ENCODE measurements at places on chromosomes 7 and 10.
A peak's percentile ranks its signal among the peaks of the same experiment; 100 is the strongest.

- no peak for DNase-seq
Measured at GRCh38 chr10:115049318-115049717, 43.8 kb upstream of the ATRNL1 start.

DNA sequence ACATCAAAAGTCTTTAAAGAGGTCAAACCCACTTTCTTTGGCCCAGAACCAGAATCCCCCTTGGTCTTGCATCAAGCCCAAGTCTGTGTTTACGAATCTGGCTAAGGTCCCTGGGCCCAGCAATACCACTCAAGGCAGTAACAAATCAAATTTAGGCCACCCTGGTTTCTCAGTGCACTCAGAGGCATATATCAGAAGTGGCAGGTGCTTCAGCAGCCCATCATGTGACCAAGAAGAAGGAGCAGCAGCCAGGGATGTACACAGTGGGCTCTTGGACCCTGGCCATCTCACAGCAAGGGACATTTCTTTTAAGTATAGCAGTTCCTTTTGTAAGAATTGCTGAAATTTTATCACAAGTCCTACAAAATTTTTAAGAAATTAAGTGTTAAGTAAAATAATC is 7.3 kb upstream of the SLC25A13 start:
- no peak for DNase-seq

DNA sequence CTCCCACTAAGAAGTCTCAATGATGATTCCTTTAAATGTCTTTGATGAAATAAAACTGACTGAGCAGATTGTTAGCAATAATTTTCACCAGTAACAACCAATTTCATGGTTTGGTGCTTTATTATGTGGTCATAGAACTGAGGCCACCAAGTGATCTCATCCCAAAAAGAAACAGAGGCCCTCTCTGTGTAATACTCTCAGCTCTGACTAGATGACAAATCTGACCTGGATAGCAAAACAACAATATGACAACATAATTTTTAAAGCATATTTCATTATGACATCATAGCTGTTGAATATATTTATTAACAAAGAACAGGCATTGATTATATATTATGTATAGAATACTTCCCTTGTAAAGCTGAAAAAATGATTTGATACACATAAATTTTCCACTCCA is 5.9 kb downstream of the SEMA3E start:
- no peak for DNase-seq

DNA sequence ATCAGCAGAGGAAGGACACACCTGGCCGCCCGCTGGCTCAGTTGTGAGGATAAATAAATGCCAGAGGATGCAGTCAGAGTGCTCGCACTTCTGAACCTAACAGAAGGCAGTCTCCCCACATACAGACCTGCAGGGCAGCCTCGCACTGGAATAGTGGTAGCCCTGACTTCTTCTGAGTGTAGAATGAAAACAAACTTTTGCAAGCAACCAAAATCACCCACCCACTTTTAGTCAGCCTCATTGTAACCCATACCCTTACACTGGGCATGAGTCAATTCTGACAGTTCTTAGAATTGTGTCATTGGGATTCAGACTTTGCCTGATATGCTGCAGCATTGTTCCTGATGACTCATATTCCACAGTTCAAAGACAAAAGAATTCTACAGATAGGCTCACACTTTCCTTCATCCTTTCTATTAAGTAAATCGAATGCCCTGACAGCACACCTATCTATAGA is 167.0 kb upstream of the CDK1 start:
- DNase-seq: peak; percentile 24

- no peak for DNase-seq
Measured at GRCh38 chr7:84757761-84758160, 429.1 kb downstream of the SEMA3D start.

GRCh38 chr10:113047605-113047962 is 97.5 kb downstream of the TCF7L2 start:
- no peak for DNase-seq

All from CD4-positive, alpha-beta T cell treated with Interleukin-4 for 4 hours (primary cell).